Keratinocyte (primary cell): ENCODE measurements at places on chromosomes 5 and 9. TPM values are rescaled to one million over a fixed set of nuclear protein-coding genes. Genes with fewer than 3 reads are reported as not detected.

DNA sequence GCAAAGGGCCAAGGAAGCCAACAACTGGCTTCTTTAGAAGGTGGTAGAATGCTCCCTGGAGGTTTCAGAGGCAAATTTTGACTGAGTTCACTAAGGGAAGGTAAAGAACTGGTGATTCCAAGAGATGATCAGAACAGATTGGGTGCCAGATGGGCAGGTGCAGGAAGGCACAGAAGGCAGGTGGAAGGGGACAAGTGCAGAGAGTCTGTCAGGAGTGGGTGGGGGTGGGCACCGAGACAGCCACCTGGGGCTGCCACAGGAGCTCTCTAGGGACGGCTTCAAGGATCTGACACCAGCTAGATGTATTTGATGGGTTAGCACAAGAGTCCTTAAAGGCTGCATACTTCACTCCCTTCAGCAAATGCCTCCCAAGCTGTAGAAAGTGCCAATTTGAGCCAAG is 207.3 kb downstream of the PTTG1 start:
- no peak for DNase-seq
- H3K36me3 ChIP-seq = no peaks in the 10 kb centered on the region
- H3K27me3 ChIP-seq = no peaks in the 10 kb centered on the region
- H3K27ac ChIP-seq = no peak overlapping the region
- no peaks in the 10 kb centered on the region for H3K4me1 ChIP-seq

The DNAI1 gene
- 0.08 TPM in 1 of 3 replicates, not detected in the others for polyA plus RNA-seq

- peaks cover 24% of the 10 kb centered on the region for H3K4me1 ChIP-seq
- peak overlapping the region; percentile 67 for H3K4me3 ChIP-seq
- H3K27me3 ChIP-seq = peaks cover 24% of the 10 kb centered on the region
These were observed 861 bp downstream of the NTRK2 start for GRCh38 chr9:84670138-84671041.

- no peak overlapping the region for H3K4me3 ChIP-seq
- no peak for DNase-seq
- H3K4me1 ChIP-seq = no peaks in the 10 kb centered on the region
- no peaks in the 10 kb centered on the region for H3K36me3 ChIP-seq
- H3K27me3 ChIP-seq = no peaks in the 10 kb centered on the region
These were observed 402.9 kb downstream of the CYLC2 start for GRCh38 chr9:103397868-103398600.

DNA sequence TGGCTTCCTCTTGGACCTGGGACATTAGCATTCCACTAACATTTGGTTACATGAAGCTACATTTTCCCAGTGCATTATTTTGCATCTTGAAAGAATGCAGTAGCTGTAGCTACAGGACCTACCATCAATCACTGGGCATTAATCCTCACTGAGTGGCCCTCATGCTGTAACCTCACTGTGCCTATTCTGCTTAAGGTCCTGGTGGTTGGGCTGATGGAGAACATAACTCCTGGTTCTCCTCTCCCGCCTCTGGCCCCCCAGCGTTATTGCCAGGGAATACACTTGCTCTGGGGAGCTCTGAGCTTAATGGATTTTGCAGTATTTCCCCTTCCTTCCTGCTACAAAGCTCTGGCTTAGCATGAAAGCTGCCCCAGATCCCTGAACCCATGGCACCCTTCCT is 111.5 kb upstream of the EQTN start:
- H3K27me3 ChIP-seq = no peaks in the 10 kb centered on the region
- H3K27ac ChIP-seq = peak overlapping the region; percentile 21
- no peaks in the 10 kb centered on the region for H3K36me3 ChIP-seq
- no peak for DNase-seq
- peak overlapping the region; percentile 27 for H3K4me3 ChIP-seq
- peaks cover 33% of the 10 kb centered on the region for H3K4me1 ChIP-seq

The PCDHB6 gene
- 0.03 to 0.08 TPM (median 0.05 TPM) in 3 replicates for polyA plus RNA-seq

GRCh38 chr5:167945542-167946384 is 345.7 kb upstream of the WWC1 start:
- no peak overlapping the region for H3K27ac ChIP-seq
- no peaks in the 10 kb centered on the region for H3K36me3 ChIP-seq
- no peak for DNase-seq
- H3K4me1 ChIP-seq = peaks cover 30% of the 10 kb centered on the region
- no peak overlapping the region for H3K4me3 ChIP-seq
- no peaks in the 10 kb centered on the region for H3K27me3 ChIP-seq

- no peaks in the 10 kb centered on the region for H3K27me3 ChIP-seq
- H3K36me3 ChIP-seq = no peaks in the 10 kb centered on the region
- DNase-seq = no peak
- no peak overlapping the region for H3K27ac ChIP-seq
- H3K4me1 ChIP-seq = peaks cover 35% of the 10 kb centered on the region
These were observed 288.0 kb upstream of the ANKRD55 start for GRCh38 chr5:56520986-56521730.

DNA sequence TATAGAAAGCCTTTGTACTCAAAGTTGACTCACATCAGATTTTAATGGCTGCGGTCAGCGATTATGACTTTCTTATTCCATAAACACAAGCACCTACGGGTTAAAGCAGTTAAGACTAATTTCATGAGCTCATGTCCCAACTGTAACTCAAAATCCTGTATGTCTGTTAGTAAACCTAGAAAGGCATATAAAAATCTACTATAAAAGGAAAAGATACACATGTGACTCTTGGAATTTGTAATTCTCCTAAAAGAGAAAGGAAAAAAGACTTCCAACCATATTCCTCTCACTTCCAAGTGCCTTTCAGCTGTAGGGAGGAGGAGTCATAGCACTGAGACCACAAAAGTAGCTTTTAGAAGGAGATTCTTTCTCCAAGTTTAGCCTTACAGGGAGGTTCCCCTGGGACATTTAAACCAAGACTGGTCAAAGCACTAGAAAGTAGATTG is 129.1 kb downstream of the EBF1 start:
- H3K27ac ChIP-seq = no peak overlapping the region
- no peak for DNase-seq
- peaks cover 12% of the 10 kb centered on the region for H3K4me1 ChIP-seq
- no peak overlapping the region for H3K4me3 ChIP-seq

- no peak for DNase-seq
- no peaks in the 10 kb centered on the region for H3K36me3 ChIP-seq
- H3K4me1 ChIP-seq = no peaks in the 10 kb centered on the region
- H3K27ac ChIP-seq = no peak overlapping the region
- H3K4me3 ChIP-seq = no peak overlapping the region
- no peaks in the 10 kb centered on the region for H3K27me3 ChIP-seq
These were observed 120.4 kb upstream of the OSMR start for GRCh38 chr5:38725371-38725865.
